Activated naive CD8-positive, alpha-beta T cell treated with anti-CD3 and anti-CD28 coated beads for 36 hours (primary cell): ENCODE measurements at places on chromosomes 3 and 15.

DNA sequence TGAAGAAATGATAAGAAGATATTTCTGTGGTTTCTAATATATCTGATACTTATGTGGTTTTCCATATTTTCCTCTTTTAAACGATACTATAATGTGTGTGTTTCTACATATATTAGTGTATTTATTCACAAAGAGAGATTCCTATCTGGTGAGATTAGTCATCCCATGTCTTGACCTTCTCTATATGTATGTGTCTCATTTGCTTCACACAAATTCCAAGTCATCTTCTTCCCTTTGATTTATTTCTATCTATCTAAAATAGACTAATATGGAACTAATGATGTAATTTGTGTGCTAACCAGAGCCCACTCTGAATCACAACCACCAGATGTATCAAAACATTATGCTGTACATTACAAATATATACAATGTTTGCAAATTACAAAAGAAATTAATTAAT lies 154.7 kb upstream of the KCNMB2 start:
- no peak overlapping the region for H3K27ac ChIP-seq
- H3K4me3 ChIP-seq = no peak overlapping the region
- H3K36me3 ChIP-seq = no peaks in the 10 kb centered on the region

DNA sequence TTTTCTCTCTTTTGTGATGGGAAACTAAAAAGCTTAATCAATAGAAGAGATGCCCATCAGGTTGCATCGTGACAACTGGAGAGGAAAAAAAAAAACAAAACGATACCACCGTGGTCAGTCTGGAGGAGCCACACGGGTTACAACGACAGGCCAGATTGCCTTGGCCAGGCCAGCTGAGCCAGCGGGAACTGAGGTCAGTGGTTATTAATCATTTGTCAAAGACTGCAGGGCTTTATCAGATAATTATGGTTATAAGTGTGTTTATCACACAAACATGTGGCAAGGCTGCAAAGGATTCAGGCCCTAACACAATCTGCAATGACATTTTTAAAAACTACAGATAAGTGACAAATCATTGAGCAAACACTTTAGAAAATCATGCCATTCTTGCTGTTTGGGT lies 135.0 kb upstream of the FAM3D start:
- no peak overlapping the region for H3K4me3 ChIP-seq
- no peaks in the 10 kb centered on the region for H3K4me1 ChIP-seq
- H3K27ac ChIP-seq = no peak overlapping the region
- DNase-seq = no peak

GRCh38 chr15:62691008-62691407 lies 351.5 kb upstream of the TPM1 start:
- no peaks in the 10 kb centered on the region for H3K4me1 ChIP-seq
- H3K36me3 ChIP-seq = no peaks in the 10 kb centered on the region
- H3K27ac ChIP-seq = no peak overlapping the region

DNA sequence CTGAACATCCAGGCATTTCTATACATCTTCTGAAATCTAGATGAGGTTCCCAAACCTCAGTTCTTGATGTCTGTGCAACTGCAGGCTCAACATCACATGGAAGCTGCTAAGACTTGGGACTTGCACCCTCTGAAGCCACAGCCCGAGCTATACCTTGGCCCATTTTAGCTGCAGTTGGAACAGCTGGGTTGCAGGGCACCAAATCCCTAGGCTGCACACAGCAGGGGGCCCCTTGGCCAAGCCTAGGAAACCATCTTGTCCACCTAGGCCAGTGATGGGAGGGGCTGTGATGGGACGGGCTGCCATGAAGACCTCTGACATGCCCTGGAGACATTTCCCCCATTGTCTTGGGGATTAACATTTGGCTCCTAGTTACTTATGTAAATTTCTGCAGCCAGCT lies 415.8 kb upstream of the SUCLG2 start:
- H3K36me3 ChIP-seq = peaks cover 31% of the 10 kb centered on the region
- H3K4me3 ChIP-seq = no peak overlapping the region
- no peak for DNase-seq
- H3K4me1 ChIP-seq = peaks cover 2% of the 10 kb centered on the region

- H3K27me3 ChIP-seq = no peaks in the 10 kb centered on the region
- peaks cover 4% of the 10 kb centered on the region for H3K36me3 ChIP-seq
- DNase-seq = no peak
- H3K4me1 ChIP-seq = no peaks in the 10 kb centered on the region
These were observed 67.5 kb downstream of the TIPARP start for GRCh38 chr3:156741935-156742334.

DNA sequence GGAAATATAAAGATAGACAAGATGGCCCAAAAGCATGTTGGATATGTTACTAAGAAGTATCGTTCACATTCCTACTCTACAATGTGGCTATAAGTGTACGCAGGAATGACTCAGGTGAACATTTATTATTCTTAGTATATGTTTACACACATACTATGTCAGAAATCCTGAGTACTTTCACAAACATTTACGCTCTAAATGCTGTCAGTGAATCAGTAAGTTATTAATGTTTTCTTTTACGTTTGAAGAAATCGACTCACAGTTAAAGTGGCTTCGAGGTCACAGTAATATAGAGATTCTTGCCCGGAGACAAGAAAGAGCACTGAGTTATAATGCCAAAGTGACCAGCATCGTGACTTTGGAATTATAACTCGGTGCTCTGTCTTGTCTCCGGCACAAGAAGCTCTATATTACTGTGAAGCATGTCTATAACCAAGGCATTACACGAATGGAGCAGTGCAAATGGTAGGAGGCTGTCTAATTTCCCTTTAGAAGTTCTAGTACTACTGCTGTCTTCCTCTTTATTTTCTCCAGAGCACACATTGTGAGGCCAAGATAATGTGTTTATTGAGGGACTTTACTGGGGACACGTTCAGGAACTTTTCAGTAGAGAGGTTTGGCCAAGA lies 61.8 kb upstream of the P3H2 start:
- H3K36me3 ChIP-seq = no peaks in the 10 kb centered on the region
- H3K4me3 ChIP-seq = no peak overlapping the region
- H3K27ac ChIP-seq = no peak overlapping the region
- peaks cover 7% of the 10 kb centered on the region for H3K27me3 ChIP-seq
- no peaks in the 10 kb centered on the region for H3K4me1 ChIP-seq

- no peaks in the 10 kb centered on the region for H3K27me3 ChIP-seq
- H3K27ac ChIP-seq = no peak overlapping the region
- no peak for DNase-seq
- H3K36me3 ChIP-seq = peaks cover 2% of the 10 kb centered on the region
- no peak overlapping the region for H3K4me3 ChIP-seq
These were observed 85.0 kb upstream of the PLXNA1 start for GRCh38 chr3:126897943-126898342.

DNA sequence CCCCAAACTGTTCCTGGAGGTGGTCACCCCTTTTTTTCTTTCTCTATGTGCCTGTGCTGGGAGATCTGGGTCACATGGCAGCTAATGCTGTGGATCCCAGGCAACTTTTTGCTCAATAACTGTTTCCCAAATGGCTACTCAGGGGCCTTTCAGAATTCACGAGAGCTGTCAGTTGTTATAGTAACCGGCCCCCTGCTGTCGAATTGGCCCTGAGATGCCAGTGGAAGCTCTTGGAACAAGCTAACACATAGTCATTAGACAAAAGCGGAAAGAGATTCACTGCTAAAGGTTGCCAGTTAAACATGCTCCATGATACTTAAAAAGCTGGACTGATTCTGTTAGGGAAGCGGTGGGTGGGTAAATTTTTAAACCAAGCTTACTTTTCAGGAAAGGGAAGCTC lies 144.1 kb downstream of the FEZF2 start:
- H3K27ac ChIP-seq = no peak overlapping the region
- H3K4me3 ChIP-seq = no peak overlapping the region
- H3K36me3 ChIP-seq = no peaks in the 10 kb centered on the region
- H3K4me1 ChIP-seq = no peaks in the 10 kb centered on the region
- peaks cover 10% of the 10 kb centered on the region for H3K27me3 ChIP-seq

GRCh38 chr15:71891026-71891425 lies 80.7 kb downstream of the NR2E3 start:
- no peak for DNase-seq
- no peak overlapping the region for H3K4me3 ChIP-seq
- H3K36me3 ChIP-seq = peaks cover 9% of the 10 kb centered on the region
- H3K27ac ChIP-seq = no peak overlapping the region
